ENCODE measurements at places on chromosomes 5 and 9.

GRCh38 chr5:89133975-89134374 lies 251.0 kb upstream of the MEF2C start:
- no peak for DNase-seq

DNA sequence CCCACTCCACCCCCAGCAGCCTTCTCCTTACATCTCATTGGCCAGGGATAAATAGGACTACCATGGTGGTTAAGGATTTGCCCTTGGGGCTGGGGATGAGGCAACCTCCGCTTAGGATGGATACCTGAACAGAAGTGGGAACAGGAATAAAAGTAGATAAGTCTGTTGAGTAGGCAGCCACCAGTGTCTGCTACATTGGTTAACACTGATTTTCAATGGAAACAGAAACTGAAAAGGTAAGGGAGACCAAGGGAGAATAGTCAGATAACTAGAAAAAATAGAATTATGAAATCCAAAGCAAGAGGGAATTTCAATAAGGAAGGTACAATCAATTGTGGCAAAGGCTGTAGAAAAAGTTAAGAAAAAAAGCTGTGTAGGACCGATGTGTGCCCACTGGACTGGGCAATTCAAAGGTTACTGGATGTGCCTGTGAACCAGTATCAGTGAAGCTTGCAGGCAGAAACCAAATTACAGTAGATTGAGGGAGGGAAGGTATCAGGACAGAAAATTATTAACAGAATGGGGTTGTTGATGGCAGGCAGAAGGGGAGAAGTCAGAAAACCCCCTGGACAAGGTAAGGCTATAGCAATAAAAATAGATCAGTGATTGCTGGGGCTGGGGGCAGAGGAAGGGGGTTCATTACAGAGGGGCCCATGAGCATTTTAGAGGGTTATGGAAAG lies 48.7 kb downstream of the DNAJC21 start:
- no peak for DNase-seq

DNA sequence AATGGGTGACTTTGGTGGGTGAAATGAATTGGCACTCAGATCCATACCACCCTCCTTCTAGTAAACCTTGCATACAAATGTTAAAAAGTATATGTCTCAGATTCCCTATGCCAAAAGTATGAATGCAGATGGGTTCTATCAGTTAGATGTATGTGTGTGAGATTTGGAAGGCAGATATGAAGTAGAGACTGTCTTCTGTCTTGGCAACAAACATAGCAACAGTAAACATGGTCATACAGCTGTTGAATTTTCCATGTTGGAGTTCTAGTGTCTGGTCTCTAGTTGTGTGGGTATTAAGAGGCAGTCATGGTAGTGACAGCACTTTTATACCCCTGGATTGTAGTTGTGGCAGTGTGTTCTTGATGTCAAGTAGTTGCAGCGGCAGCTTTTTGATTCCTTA lies 125.6 kb upstream of the PITX1 start:
- DNase-seq = no peak

DNA sequence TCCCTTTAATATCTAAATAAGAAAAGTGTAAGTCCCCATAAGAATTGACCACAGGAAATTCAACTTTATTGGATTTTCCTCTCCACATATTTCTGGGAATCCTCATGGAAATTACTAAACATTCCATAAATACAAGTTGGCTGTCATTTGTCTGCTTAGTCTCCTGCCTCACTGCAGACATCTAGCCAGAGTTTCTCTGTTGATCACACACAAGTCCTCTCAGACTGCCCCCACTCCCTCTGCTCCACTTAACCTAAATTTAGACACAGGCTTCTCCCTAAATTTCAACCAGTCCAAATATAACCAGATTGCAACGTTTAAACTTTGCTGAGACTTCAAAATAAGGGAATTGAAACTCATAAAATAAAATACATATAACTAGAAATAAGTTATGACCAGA lies 982.1 kb downstream of the DTWD2 start:
- DNase-seq = no peak

- peak; percentile 45 for DNase-seq
Observed at GRCh38 chr5:159928122-159928909, 12.0 kb downstream of the ADRA1B start.

GRCh38 chr5:65928322-65928752 lies 2.0 kb downstream of the ERBIN start:
- DNase-seq = peak; percentile 6

DNA sequence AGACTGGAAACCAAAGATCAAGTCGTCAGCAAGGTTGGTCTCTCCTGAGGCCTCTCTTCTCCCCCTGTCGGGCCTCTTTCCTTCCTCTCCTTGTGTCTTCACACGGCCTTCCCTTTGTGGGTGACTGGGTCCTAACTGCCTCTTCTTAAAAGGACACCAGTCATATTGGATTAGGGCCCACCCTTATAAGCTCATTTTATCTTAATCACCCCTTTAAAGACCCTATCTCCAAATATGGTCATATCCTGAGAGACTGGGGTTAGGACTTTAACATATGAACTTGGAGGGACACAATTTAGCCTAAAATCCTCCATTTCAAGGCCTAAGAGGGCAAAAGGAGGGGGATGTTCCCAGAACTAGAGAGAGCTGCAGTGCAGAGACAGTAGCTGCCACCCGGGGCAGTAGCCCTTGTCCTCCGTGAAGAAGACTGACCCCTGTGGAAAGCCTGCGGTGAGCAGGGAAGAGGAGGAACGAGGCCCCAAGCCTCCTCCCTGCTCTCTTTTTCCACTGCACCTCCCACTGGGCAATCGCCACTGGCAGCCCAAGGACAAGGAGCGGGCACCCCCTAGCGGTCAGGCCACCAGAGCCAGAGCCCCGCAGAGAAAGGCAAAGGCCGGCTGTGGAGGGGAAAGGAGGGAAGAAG lies 34.9 kb downstream of the CFAP90 start:
- peak; percentile 82 for DNase-seq

DNA sequence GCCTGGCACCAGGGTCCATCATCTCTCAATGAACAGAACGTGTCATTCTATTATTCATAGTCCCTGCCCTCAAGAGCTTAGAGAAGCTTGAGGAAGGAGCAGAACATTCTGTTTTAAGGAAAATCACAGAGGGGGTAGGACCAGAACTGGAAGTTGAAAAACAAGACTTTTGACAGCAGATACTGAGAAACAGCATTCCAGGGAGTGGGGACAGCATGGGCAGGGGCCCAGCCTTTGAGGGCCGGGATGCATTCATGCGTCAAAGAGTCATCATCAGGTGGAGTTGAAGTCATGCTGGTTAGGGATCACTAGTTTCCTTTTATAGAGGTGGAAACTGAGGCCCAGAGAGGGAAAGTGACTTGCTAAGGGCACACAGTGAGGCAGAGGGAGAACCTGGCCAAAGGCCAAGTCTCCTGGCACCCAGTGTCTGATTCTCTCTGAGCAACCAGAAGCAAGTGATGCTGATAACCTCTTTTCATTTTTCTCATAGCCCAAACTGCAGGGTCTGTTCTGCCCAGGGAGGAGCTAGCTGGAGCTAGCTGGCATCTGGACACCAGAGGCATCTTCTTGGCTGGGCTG lies 41.5 kb upstream of the STXBP1 start:
- DNase-seq = no peak

GRCh38 chr5:105773241-105773640 lies 1897.5 kb downstream of the EFNA5 start:
- no peak for DNase-seq

GRCh38 chr5:24110004-24110615 lies 534.7 kb downstream of the CDH10 start:
- peak; percentile 55 for DNase-seq

DNA sequence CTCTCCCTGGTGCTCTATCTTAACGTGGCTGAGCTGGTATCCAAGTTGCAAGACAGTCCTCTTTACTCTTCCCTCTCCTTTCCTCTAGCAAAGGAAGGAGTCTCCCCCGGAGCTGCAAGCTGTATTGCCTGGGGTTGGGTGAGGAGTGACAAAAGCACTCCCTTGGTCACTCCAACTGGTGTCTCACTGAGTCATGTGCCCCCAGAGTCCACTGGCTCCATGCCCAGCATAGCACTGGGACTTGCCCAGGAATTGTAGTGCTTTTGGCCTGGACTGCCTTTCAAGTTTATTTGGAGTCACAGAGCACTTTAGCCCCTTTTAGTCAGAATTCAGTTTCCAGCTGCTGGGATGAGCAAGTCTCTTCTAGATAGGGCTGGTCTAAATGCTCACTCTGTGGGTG lies 82.6 kb upstream of the FST start:
- no peak for DNase-seq

GRCh38 chr5:15995341-15996052 lies 184.1 kb downstream of the MARCHF11 start:
- peak; percentile 48 for DNase-seq

GRCh38 chr5:138903130-138903775 lies 28.1 kb upstream of the LRRTM2 start:
- no peak for DNase-seq

- no peak for DNase-seq
Observed at GRCh38 chr9:38224941-38225340, 155.9 kb upstream of the SHB start.

DNA sequence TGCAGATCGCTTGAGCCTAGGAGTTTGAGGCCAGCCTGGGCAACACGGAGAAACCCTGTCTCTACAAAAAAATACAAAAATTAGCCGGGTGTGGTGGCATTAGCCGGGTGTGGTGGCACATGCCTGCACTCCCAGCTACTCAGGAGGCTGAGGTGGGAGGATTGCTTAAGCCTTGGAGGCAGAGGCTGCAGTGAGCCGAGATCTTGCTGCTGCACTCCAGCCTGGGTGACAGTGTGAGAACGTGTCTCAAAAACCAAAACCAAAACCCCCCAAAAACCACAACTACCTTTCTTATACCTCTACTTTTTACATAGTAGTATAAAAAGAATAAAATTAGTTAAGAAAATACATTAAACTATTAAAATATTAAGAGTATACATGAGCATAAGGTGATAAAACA lies 121.2 kb downstream of the RAPGEF6 start:
- no peak for DNase-seq

DNA sequence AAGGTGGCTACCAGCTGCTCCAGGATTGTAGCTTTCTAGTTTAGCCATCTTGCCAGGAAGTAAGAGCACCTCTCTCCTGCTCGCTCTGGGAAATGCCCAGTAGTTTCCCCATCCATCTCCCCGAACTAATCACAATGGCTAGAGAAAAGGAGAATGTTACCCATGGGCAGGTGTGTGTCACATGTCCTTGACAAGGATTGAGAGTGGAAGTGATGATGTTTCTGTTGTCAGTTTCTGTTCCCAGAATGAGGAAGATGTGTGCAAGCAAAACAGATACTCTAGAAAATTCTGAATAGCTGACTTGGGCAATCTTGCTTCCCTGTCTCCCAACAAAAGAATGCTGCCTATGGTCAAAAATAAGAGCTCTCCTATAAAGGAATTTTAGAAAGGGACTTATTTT lies 429.5 kb downstream of the EBF1 start:
- DNase-seq = no peak

- DNase-seq = no peak
Observed at GRCh38 chr5:17105744-17106418, 111.5 kb upstream of the BASP1 start.

- no peak for DNase-seq
Observed at GRCh38 chr5:102380174-102380573, 84.1 kb upstream of the SLCO4C1 start.

DNA sequence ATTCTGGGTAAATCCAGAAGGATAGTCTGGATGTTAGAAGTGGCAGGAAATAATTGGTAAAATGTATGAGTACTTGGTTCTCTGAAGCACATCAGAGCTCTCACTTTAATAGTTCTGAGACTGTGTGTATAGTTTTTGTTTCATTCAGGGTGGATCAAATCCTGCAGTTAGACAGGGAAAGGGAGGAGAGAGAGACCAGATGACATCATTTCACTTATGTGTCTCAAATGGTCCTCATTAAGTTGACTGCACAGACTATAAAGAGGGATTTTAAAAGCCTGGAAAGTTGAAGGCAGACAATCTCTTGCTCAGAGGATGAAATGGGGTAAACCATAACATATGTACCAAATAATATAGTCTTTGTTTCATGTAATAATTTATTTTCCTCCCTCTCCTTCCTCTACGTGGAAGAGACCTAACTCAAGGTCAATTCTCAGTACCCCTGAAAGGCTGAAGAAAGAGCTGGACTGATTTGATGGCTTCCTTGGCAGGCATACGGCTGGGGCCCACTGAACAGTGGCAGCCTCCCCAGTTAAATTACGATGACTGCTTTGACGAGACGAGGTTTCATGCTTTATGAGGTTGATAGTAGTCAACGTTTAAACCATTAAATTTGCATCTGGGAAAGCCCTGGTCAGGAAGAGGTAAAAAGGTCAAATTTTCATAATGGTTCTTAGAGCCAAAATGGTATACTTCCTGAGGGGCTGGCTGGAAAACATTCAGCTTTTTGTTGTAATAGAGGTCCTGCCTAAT lies 395.1 kb upstream of the RPS23 start:
- no peak for DNase-seq

DNA sequence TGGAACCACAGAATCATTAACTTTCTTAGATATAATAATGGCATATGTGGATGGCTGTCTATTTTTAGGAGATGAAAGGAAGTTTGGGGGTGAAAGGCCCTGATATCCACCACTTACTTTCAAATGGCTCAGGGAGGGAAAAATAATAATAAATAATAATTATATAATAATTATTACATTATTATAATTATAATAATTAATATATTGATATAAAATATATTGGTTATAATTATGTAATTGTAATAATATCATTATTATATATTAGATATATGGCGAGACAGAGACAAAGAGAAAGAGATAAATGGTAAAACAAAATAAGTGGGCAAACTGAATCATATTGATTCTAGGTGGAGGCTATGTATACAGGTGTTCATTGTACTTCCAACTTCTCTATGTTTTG lies 136.6 kb downstream of the GAPVD1 start:
- DNase-seq = no peak

DNA sequence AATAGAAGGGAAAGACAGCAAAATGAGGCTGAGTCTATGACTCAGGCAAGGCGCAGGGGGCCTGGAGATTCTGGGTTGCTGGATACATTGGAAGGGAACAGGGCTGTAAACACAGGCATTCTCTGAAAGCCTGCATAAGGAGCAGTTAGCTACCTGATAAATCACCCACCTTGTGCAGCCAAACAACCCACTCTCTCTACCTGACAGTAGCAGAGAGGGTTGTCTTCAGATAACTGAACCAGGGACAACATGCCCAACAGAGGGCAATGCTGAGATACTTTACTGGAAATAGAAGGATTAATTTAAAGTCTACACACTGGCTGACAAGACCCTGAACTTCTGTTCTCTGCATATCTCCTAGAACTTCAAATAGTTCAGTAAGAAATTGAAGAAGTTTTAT lies 161.6 kb downstream of the KCTD16 start:
- DNase-seq = no peak

GRCh38 chr5:107306002-107306401 lies 364.7 kb downstream of the EFNA5 start:
- DNase-seq = no peak

Data from SW480 (cell line).